ENCODE measurements at places on chromosomes 5 and 9.

DNA sequence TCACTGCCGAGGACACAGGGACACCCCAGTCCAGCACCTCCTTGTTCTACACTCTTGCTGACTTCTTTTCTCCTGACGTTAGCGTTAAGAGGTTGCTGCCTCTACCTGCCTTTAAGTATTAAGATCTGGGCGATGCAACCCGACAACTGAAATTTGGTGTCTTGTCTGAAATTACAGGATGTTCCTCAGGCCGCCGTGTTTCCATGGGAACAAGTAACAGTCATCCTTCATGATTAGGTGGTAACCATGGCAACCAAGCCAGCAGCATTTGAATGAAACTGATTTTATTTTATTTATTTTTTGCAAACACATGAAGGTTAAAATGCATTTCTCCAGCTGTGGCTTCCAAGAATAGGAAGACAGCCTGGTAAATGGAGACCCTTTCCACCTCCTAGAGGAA is 20.8 kb downstream of the DAB2IP start:
- DNase-seq: no peak

DNA sequence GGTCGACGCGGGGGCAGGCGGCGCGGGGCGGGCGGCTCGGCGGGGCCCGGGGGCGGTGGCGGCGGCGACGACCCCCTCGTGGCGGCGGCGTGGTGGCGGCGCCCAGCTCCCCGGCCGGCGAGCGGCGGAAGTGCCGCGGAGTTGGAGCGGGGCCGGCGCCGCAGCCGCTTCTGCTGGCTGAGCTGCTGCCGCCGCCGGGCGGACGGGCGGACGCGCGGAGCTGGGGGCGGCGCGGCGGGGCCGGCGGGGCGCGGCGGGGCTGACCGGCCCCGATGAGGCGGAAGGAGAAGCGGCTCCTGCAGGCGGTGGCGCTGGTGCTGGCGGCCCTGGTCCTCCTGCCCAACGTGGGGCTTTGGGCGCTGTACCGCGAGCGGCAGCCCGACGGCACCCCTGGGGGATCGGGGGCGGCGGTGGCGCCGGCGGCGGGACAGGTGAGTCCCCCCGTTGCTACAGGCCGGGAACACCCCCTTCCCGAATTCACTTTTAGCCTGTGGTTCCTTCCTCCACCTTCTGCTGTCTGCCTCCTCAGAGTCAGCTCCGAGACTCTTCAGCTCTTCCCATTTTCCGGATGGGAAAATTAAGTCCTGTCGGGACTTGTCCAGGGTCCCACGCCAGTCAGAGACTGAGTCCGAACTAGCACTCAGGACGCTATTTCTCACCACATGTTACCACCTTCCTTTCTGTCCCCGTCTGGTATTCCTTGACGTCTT is at the start of gene GALNT10:
GALNT10 (plus strand) TSS at position 139 of the 710 bp plus-strand sequence; CDS start at position 273, 134 bp downstream.
- no peak for DNase-seq

DNA sequence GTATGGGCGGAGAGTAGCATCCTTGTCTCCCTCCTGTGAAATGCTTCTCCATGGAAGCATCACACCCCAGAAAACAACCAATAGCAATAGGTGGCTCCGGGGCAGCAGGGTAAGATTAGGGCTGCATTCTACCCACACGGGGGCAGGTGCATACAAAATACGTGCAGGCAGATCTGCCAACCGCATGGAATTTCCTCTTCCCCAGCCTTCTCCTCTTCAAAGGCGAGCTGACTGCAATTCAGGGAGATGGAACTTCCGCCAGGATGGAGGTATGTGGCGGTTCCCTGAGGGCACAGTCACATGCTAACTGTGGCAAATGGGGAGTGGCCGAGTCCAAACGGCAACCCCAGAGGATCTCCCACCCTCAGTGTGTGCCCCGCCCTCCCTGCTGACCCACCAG is 81.5 kb downstream of the LMNB1 start:
- no peak for DNase-seq

DNA sequence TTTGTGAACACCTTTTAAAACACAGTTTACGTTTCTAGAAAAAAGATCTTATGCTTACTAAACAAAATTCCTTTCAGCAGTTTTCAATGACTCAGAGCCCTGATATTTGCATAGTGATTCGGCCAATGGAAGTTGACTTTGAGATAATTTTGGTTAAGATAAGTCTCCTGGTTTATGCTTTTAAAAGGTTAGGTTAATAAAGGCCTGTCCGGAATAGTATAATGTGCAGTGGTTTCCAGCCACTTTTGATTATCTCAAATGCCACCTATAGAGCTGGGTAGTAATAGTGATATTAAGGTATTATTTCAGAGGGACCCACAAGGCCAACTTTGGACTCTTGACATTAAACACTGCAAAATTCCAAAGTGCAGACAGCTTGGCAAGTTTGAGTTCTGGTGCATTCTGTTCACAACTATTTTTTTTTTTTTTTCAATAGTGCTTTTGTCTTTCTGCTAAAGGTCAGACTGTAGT is 86.1 kb downstream of the F2RL2 start:
- no peak for DNase-seq

- no peak for DNase-seq
Observed at GRCh38 chr9:92968081-92968480, 20.8 kb downstream of the FGD3 start.

DNA sequence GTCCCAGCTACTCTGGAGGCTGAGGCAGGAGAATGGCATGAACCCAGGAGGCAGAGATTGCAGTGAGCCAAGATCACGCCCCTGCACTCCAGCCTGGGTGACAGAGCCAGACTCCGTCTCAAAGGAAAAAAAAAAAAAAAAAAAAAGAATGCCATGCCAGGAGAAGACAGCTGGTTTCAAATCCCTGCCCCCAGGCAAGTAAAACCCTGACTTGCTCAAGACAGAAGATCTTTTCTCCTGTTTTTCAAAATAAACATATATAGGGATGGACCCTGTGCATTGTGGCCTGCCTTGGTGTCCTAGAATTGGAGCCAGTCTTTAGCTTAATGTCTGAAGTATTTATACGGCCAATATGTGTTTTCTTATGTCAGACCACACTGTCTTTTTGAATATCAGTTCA is 177.1 kb downstream of the NR3C1 start:
- no peak for DNase-seq

DNA sequence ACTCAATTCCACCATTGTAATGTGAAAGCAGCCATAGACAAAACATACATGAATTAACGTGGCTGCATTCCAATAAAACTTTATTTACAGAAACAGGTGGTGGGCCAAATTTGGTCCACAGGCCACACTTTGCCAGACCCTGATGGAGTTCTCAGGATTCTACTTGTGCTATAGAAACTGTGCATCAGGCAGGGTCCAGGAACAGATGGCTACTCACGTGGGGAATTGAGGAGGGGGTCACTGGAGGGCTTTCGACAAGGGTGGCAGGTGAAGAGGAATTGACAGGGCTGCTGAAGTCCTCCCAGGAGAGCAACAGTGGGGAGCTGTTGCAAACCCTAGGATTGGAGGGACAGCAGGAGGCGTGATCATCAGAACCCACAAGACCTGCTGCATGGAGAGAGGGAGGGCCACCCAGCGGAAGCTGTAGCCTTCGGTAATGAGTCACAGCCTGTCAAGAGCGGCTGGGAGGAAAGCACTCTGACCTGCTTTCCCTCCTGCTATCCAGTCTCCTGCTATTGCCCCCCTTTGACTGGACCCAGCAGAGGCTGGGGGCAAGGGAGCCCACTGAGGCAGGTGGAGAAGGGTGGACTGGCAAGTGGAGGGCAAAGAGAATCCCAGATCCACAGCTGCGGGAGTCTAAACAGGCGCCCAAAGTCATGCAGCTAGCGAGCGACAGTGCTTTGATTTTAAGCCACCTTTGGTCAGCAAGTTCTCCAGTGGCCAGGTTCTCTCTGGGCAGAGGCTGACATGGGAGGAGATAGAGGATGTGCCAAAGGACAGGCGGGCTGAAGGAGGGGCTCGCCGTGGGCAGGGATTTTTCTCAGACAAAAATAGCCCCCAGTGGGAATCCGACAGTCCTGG is 138.3 kb upstream of the SMIM23 start:
- DNase-seq: no peak

DNA sequence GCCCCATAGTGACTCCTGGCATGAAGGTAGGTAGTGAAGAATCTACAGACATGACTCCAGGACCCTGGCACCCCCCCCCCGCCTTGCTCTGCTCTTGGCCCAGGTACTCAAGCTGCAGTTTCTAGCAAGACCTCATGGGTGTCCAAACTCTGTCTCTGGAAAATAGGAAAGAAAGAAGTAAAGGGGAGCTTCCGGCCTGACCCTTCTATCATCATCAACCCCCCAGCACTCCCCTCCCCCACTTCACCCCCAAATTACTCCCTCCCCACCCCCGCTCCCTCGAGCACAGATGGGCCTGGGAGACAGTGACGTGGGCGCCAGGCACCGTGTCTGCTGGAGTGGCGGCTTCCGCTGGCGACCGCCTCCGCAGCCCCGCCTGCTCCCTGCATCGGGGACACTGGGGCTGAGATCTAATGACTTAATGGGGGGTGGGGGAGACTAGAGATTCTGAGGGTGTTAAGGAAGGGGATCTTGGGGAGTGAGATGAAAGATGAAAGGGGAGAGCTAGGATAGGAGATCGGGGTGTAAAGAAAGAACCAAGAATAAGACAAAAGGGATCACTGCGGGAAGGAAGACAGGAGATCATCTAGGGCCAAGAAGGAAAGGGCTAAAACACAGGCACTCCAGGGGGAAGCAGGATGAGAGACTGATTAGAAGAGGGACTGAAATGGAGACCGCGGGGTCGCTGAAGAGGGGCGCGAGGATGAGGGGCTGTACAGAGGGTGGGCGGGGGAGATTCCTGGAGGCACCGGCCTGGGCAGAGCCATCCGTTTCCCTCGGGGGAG is 1.1 kb upstream of the DNAJB5 start:
- DNase-seq: no peak

- no peak for DNase-seq
Observed at GRCh38 chr9:14347406-14348122, 33.6 kb upstream of the NFIB start.

GRCh38 chr9:116605060-116605459 is 82.0 kb upstream of the TRIM32 start:
- no peak for DNase-seq

DNA sequence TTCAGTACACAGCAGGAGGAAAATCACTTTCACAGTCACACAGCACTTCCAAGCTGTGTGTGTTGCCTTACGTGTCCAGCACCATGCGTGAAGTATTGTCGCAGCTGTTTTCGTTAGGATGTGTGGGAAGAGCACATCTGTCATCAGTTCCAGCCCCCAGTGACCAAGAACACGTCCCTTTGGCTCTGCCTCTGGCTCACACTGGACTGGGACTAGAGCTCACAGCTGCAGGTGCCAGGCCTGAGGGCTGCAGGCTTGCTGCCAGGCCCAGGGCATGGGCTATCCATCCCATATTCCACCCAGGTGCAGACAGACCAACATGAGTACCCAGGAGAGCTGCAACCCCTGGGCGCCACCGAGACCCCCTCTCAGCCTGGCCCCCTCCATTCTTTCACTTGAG is 60.5 kb upstream of the ANKRD33B start:
- DNase-seq: no peak

DNA sequence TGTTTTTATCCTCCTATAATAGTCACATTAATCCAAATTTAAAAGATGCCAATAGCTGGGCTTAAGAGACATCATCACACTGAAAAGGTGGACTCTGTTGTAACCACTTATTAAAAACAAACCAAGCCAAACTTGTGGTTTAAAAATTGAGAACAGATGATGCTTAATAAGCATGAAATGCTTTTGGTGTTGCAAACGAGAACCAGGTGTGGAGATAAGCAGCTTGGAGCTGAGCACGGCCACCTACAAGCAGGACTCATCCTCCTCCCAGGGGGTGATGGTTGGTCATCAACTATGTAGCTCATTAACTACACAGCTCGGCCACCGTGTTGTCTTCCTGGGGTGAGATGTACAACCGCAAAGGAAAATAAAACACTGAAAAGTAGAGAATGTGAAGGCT is 154.4 kb downstream of the NPR3 start:
- DNase-seq: no peak

- DNase-seq: no peak
Observed at GRCh38 chr9:37812773-37813379, 12.3 kb downstream of the DCAF10 start.

GRCh38 chr9:68832861-68833518 is 128.0 kb downstream of the PIP5K1B start:
- no peak for DNase-seq

GRCh38 chr5:130135506-130135905 is 231.2 kb downstream of the CHSY3 start:
- DNase-seq: no peak

- DNase-seq: no peak
Observed at GRCh38 chr9:95313010-95313498, 4.5 kb downstream of the FANCC start.

DNA sequence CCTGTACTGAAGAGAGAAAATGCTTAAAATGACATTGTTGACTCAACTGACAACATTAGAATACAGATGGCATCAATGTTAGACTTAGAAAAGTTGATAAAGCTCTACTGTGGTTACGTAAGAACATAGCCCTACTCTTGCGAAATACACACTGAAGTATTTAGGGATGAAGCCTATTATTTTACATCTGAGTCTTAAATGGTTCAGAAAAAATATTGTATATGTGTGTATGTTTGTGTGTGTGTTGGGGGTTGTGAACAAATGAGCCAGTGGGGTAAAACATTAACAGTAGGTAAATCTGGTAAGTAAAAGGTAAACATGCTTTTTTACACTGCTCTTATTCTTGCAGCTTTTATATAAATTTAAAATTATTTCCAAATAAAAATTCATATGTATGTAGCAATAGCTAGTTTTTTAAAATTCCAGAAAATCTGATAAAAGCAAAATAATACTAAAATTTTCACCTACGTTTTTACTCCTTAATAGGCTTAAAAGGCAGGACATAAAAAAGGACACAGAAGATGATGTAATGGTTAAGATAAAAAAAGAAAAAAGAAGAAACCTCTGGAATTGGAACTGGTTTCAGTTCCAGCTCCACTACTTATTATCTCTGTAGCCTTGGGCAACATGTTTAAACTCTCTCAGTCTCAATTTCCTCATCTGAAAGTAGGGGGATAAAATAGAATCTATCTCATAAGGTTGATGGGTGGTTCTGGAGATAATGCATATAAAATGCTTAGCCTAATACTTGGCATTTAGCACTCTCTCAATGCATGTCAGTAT is 44.3 kb downstream of the GARNL3 start:
- no peak for DNase-seq
